ENCODE measurements at places on chromosomes 4 and X.
A peak's percentile ranks its signal among the peaks of the same experiment; 100 is the strongest.

DNA sequence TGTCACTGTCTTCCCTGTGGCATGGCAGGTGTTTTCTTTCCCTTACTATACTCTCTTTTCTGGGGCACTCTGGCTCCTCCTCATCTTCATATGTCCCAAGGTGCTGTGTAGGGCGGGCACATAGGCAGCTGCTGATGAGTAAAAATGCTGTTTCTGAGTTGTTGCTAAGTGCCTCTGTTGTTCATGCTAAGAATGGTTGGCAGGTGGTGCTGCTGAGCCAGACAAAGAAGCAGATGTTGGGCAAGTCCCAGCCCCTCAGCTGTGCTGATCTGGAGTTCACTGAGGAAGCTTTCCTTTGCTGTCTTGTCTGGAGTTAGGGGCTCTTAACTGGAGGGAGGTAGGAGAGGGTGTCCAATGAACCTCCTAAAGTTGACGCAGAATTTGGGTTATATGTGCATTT is 40.6 kb downstream of the HADH start:
- no peak overlapping the region for H3K27ac ChIP-seq
- H3K27me3 ChIP-seq = no peaks in the 10 kb centered on the region
- no peak for DNase-seq
- H3K4me3 ChIP-seq = no peak overlapping the region

- H3K27me3 ChIP-seq = no peaks in the 10 kb centered on the region
- H3K4me1 ChIP-seq = no peaks in the 10 kb centered on the region
- no peak for DNase-seq
- H3K27ac ChIP-seq = no peak overlapping the region
These were observed 95.9 kb upstream of the C1QTNF7 start for GRCh38 chr4:15331930-15332329.

- no peaks in the 10 kb centered on the region for H3K36me3 ChIP-seq
- peaks cover 6% of the 10 kb centered on the region for H3K4me1 ChIP-seq
- no peaks in the 10 kb centered on the region for H3K27me3 ChIP-seq
These were observed 2.2 kb downstream of the SLC16A2 start for GRCh38 chrX:74423289-74423998.

DNA sequence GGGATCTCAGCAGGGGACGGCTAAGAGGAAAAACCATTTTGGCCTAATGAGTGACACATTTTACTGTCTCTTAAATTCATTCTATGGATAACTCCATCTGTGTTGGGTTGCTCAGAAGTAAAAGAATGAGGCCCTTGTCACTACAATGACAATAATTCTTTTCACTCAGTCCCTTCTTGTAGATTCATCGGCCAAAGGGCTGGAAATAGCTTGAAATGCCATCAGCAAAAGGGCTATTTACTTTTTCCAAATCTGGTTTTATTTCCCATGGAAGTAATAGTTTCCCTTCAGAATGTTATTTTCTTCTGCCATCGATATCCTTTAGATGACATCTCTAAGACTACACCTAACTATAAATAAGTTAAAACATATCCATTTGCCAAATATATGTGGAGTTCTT is 7.4 kb downstream of the MEPE start:
- H3K4me3 ChIP-seq = no peak overlapping the region
- H3K27me3 ChIP-seq = no peaks in the 10 kb centered on the region
- no peak overlapping the region for H3K27ac ChIP-seq
- H3K4me1 ChIP-seq = peaks cover 5% of the 10 kb centered on the region
- H3K36me3 ChIP-seq = no peaks in the 10 kb centered on the region

GRCh38 chr4:75254745-75255144 is 259.5 kb downstream of the RCHY1 start:
- H3K4me3 ChIP-seq = no peak overlapping the region
- H3K27me3 ChIP-seq = no peaks in the 10 kb centered on the region
- no peaks in the 10 kb centered on the region for H3K4me1 ChIP-seq
- H3K27ac ChIP-seq = no peak overlapping the region
- H3K36me3 ChIP-seq = no peaks in the 10 kb centered on the region

GRCh38 chrX:96445531-96446065 is 239.0 kb upstream of the DIAPH2 start:
- no peak for DNase-seq
- no peaks in the 10 kb centered on the region for H3K27me3 ChIP-seq
- H3K36me3 ChIP-seq = no peaks in the 10 kb centered on the region
- no peaks in the 10 kb centered on the region for H3K4me1 ChIP-seq

DNA sequence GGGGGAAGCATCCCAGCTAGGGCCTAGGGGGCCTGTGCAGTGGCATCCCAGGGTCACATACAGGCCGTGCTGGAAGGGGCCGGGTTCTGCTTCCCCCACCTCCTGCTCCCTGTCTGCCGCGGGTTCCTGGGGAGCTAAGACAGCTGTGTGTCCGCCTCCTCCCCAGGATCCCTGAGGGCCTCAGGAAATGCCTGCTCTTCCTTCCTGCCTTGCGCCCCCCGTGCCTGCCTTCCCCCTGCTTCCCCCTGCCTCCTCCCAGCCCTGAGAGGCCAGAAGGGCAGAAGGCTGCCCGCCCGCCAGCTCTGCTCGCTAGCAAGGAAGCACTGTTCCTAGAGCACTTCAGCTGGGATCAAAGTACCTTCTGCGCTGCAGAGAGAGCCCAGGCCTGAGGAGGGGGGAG is 2.9 kb upstream of the BGN start:
- H3K4me1 ChIP-seq = peaks cover 7% of the 10 kb centered on the region
- H3K27ac ChIP-seq = no peak overlapping the region
- H3K36me3 ChIP-seq = no peaks in the 10 kb centered on the region
- H3K27me3 ChIP-seq = no peaks in the 10 kb centered on the region
- DNase-seq = no peak

DNA sequence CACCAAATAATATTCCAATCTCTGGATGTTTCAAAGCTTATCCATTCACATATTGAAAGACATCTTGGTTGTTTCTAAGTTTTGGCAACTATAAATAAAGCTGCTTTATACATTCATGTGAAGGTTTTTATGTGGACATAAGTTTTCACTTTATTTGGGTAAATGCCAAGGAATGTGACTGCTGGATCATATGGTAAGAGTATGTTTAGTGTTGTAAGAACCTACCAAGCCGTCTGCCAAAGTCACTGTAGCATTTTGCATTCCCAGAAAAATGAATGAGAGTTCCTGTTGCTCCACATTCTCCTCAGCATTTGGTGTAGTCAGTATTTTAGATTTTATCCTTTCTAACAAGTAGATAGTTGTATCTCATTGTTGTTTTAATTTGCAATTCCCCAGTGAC is 1047.7 kb downstream of the C4orf33 start:
- no peaks in the 10 kb centered on the region for H3K36me3 ChIP-seq
- no peaks in the 10 kb centered on the region for H3K4me1 ChIP-seq

- H3K27me3 ChIP-seq = no peaks in the 10 kb centered on the region
- DNase-seq = no peak
- no peaks in the 10 kb centered on the region for H3K36me3 ChIP-seq
- H3K4me1 ChIP-seq = peaks cover 50% of the 10 kb centered on the region
- H3K27ac ChIP-seq = peak overlapping the region; percentile 53
These were observed 3.2 kb downstream of the PRDM5 start for GRCh38 chr4:120919358-120919757.

GRCh38 chr4:86014599-86014998 is 345.3 kb downstream of the MAPK10 start:
- H3K27ac ChIP-seq = no peak overlapping the region
- no peak for DNase-seq
- H3K4me1 ChIP-seq = no peaks in the 10 kb centered on the region
- H3K36me3 ChIP-seq = no peaks in the 10 kb centered on the region
- H3K4me3 ChIP-seq = no peak overlapping the region

DNA sequence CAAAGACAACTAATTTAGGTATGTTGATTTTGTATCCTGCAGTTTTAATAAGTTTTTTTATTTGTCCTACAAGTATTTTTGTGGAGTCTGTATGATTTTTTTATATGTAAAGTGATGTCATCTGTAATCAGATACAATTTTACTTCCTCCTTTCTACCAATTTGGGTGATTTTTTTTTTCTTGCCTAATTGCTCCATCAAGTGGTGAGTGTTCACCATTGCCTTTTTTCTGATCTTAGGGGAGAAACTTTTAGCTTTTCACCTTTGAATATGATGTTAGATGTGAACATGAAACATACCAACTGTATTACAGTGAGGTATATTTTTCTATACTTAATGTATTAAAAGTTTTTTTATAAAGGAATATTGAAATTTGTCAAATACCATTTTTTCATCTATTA is 362.3 kb downstream of the PABPC4L start:
- no peak overlapping the region for H3K4me3 ChIP-seq
- no peak overlapping the region for H3K27ac ChIP-seq
- DNase-seq = no peak
- H3K27me3 ChIP-seq = no peaks in the 10 kb centered on the region
- no peaks in the 10 kb centered on the region for H3K4me1 ChIP-seq

GRCh38 chr4:148881860-148882643 is 439.8 kb upstream of the NR3C2 start:
- H3K4me3 ChIP-seq = no peak overlapping the region
- no peak overlapping the region for H3K27ac ChIP-seq
- no peaks in the 10 kb centered on the region for H3K27me3 ChIP-seq
- H3K4me1 ChIP-seq = peaks cover 5% of the 10 kb centered on the region

- DNase-seq = no peak
- H3K27ac ChIP-seq = no peak overlapping the region
- H3K27me3 ChIP-seq = no peaks in the 10 kb centered on the region
- H3K4me3 ChIP-seq = no peak overlapping the region
These were observed 175.3 kb downstream of the TSPAN5 start for GRCh38 chr4:98482847-98483806.

GRCh38 chrX:38571058-38571457 is 9.7 kb downstream of the TSPAN7 start:
- no peaks in the 10 kb centered on the region for H3K4me1 ChIP-seq
- no peak overlapping the region for H3K4me3 ChIP-seq
- no peaks in the 10 kb centered on the region for H3K36me3 ChIP-seq

DNA sequence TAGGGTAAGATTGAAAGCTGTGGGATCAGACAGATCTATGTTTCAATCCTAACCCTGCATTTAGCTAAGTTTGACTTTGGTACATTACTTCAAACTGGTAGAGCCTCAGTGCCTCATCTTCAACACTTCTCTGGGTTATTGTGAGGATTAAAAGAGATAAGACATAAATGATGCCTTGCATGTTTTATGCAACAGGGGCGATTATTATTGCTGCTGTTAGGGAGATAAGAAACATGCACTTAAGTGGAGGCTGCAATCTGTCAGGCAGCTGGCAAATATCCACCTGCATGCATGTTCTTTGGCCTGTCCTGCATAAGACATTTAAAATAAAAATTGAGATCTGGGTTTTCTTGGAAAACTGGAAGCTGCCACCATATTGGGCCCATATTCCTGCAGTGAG is 24.6 kb downstream of the UNC5C start:
- no peak overlapping the region for H3K27ac ChIP-seq
- H3K36me3 ChIP-seq = no peaks in the 10 kb centered on the region
- no peaks in the 10 kb centered on the region for H3K4me1 ChIP-seq
- H3K27me3 ChIP-seq = no peaks in the 10 kb centered on the region
- H3K4me3 ChIP-seq = no peak overlapping the region

DNA sequence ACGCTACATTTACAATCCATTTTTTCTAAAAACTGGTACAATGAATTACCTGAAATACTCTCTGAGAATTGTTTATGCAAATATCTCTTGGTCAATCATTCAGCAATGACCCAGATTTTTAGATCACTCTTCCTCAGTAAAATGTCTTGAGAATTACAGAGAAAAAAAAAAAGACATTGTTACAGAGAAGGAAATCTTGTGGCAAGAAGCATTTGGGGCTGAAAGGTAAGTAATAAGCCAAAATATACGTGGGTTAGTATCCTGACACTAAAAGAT is 19.6 kb upstream of the TET2 start:
- H3K4me3 ChIP-seq = no peak overlapping the region
- H3K27me3 ChIP-seq = no peaks in the 10 kb centered on the region
- H3K27ac ChIP-seq = no peak overlapping the region
- no peaks in the 10 kb centered on the region for H3K4me1 ChIP-seq
- DNase-seq = no peak

GRCh38 chr4:72496119-72496518 is 72.9 kb downstream of the ADAMTS3 start:
- no peaks in the 10 kb centered on the region for H3K36me3 ChIP-seq
- no peak for DNase-seq
- no peaks in the 10 kb centered on the region for H3K4me1 ChIP-seq
- H3K27ac ChIP-seq = no peak overlapping the region
- H3K27me3 ChIP-seq = no peaks in the 10 kb centered on the region

GRCh38 chrX:19659929-19660328 is 144.6 kb upstream of the MAP3K15 start:
- no peak overlapping the region for H3K27ac ChIP-seq
- no peaks in the 10 kb centered on the region for H3K27me3 ChIP-seq
- H3K4me3 ChIP-seq = no peak overlapping the region
- no peaks in the 10 kb centered on the region for H3K36me3 ChIP-seq
- H3K4me1 ChIP-seq = no peaks in the 10 kb centered on the region

- no peak overlapping the region for H3K4me3 ChIP-seq
- no peak for DNase-seq
- no peak overlapping the region for H3K27ac ChIP-seq
- H3K4me1 ChIP-seq = no peaks in the 10 kb centered on the region
- no peaks in the 10 kb centered on the region for H3K27me3 ChIP-seq
These were observed 61.5 kb downstream of the PCDH18 start for GRCh38 chr4:137470806-137471205.

DNA sequence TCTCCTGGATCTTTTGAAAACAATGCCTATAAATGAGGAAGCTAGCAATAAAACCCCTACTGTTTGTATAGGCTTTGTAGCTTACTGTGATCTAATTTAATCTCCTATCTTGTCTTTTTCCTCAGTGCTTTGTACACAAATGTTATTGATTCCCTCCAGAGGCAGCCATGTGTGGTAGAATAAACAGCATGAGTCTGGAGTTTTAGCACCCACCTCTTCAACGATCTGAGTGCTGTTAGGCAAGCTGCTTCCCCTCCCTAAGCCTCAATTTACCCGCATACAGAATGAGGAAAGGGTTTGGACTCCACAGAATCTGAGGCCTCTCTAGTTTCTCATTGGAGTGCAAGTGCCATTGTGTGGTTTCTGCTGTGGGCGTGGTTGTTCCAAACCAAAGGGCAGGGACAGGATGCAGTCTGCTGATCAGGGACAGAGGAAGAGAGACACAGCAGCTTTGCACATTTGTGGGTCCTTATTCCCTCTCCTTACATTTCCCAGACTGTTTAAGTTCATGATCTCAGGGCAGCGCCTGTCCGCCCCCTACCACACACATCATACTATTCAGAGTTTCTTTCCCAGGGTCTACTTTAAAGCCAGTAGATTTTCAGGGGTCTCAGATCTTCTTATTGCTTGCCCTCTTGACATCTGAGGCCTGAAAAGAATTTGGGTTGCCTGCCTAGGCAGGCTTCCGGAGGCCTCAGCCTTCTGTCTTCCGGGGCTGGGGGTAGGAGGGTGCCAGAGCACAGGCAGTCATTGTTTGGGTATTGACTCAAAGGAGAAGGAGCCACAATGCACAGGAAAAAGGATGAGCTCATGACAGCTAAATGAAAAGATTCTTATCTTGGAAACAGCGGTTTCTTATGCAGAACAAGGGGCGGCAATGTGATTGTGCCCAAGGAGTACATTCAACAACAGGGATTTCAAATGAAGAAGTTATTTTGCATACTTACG is 114.9 kb upstream of the TEX13D start:
- H3K36me3 ChIP-seq = no peaks in the 10 kb centered on the region
- no peak overlapping the region for H3K27ac ChIP-seq
- no peak overlapping the region for H3K4me3 ChIP-seq
- H3K4me1 ChIP-seq = no peaks in the 10 kb centered on the region
- DNase-seq = peak; percentile 8
- no peaks in the 10 kb centered on the region for H3K27me3 ChIP-seq
